ENCODE measurements at places on chromosomes 12 and 14. TPM values are rescaled to one million over a fixed set of nuclear protein-coding genes. Genes with fewer than 3 reads are reported as not detected.

DNA sequence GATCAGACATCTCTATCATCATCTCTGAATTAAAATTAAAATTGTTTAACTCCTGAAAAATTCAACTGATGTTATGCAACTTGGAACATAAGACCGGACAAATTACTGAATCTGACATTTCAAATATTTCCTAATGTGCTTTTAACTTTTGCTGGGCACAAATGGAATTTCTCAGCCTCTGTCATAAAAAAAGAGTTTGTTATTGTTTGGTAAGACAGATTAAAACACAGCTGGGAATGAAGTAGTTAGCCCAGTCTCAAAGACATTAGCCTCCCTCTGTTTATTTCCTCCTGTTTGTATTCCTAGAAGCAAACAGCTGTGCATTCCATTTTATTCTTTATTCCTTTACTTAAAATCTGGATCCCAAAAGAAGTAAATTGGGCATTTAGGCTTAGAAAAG, 29.4 kb downstream of the PLEKHA5 start:
- DNase-seq = no peak

The GARIN6 gene
- total RNA-seq = not detected

The TEX52 gene
- total RNA-seq = not detected

DNA sequence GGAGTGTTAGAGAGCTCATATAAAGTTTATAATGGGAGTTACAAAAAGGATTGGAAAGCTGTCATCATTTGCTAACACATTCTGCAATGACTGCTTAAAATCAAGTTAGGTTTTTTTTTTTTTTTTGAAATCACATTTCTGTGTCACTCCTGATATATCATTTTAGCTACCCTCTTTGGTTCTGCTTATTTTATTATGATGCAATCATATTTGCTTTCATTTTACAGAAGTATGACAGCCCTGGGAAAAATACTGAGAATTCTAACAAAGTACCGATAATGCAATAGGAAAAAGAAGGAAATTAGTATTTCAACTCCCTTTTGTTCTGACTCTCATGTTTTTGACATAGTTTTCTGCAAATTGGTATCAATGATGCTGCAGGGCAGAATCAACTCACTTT, 71.6 kb upstream of the MDGA2 start:
- no peak for DNase-seq

DNA sequence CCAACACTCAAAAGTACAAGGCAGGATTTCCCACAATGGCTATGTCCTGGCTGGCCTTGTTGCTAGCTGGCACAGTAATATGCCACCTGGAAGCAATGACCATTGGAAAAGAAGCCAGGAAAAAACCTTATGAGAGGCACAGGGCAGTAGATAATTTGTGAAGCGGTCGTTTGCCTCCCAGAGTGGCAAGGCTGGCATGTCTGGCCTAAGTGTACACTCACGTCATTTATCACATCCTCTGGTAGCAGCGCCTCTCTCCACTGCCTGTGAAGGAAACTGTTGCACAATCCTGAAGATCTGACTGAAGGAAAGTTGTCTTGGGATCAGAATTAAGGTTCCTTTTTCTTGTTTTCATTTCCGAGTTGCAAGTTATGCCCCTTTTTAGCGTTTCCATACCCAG, 408.5 kb downstream of the ZFP36L1 start:
- peak; percentile 40 for DNase-seq

- no peak for DNase-seq
Observed at GRCh38 chr12:27002141-27002540, 12.0 kb downstream of the TM7SF3 start.

The SLC22A17 gene
- 9.7 TPM for total RNA-seq

The SPTB gene
- 82.2 TPM for total RNA-seq

DNA sequence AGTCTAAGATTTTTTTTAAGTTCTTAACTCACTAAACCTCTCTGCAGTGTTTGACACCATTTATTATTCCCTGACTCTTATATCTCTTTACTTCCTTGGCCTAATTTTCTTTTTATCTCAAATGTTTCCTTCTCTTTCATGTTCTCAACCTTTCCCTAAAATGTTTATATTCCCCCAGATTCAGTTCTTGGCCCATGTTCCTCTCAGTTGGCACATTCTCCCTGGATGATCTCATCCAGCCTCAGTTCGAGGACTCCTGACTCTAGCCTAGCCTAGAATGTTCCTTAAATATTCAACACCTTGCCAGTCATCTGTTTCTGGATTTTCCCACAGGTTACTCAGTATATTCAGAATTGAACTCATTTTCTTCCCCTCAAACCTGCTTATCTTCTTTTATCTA, 81.3 kb downstream of the SCN8A start:
- DNase-seq = no peak

- DNase-seq = no peak
Observed at GRCh38 chr12:7210642-7211151, 21.2 kb downstream of the PEX5 start.

The IGF1 gene
- total RNA-seq = 5.8 TPM

DNA sequence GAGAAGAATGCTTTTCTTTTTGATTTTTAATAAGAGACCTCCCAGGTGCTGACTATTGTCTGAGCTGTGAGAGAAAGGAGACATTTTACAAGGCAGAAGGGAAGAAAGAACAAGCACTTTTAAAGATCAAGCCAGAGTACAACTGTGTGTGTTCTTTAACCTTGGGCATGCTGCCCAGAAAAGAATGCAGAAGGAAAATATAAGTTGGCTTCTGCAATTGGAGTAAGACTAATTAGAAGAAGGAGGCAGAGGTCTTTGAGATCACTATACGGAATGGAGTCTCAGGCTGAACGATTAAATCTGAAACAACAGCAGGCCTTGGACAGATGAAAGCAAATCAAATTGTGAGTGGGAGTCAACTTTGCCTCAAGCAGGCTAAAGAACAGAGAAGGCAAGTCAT, 230.5 kb downstream of the ATP23 start:
- DNase-seq = no peak

The TAS2R10 gene
- total RNA-seq = not detected

- DNase-seq = peak; percentile 10
Observed at GRCh38 chr14:104866451-104867370, 1.6 kb downstream of the CEP170B start.

The AVPR1A gene
- 1.3 TPM for total RNA-seq

DNA sequence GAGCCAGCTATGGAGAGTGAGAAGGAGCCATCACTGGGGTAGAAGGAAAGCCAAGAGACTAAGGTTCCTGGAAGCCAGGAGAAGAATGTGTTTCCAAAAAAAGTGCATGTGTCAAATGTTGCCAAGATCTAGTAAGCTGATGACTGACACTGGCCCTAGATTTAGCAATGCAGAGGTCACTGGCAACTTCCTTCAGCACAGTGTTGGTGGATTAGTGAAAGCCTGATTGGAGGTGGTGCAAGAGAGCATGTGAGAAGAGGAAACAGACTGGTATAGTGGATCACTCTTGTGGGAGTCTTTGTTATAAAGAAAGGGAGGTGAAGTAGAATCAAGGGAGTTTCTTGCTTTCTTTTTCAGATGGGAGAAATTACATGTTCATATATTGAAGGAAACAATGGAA, 34.1 kb upstream of the CHGA start:
- DNase-seq = no peak

- peak; percentile 48 for DNase-seq
Observed at GRCh38 chr14:22502007-22502406, 87.0 kb downstream of the DAD1 start.

GRCh38 chr14:99725774-99726537, 41.9 kb downstream of the CYP46A1 start:
- DNase-seq = no peak

The NEMP1 gene
- total RNA-seq = 3.3 TPM

GRCh38 chr12:107163413-107163812, 70.1 kb upstream of the CRY1 start:
- DNase-seq = no peak

DNA sequence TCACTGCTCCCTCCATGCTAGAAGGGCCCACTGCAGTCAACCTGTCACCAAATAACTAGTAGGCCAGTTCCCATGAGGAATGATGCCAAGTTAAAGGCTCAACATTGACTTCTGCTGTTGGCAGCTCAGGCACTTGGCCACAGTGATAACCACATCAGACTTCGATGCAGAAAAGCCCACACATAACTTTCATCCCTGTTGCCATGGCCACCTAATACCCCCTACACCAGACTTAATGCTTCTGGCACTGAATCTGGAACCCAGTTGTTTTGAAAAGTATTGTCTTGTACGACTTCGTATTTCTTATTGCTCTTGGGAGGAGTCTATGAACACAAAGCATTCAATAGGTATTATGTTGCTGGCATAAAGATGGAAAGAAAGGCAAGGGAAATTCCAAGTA, 44.3 kb upstream of the HELB start:
- no peak for DNase-seq

The OAS1 gene
- 4.8 TPM for total RNA-seq

The NKX2-1 gene
- not detected for total RNA-seq

The ST8SIA1 gene
- total RNA-seq = 2.1 TPM

The BCL2L14 gene
- total RNA-seq = not detected

DNA sequence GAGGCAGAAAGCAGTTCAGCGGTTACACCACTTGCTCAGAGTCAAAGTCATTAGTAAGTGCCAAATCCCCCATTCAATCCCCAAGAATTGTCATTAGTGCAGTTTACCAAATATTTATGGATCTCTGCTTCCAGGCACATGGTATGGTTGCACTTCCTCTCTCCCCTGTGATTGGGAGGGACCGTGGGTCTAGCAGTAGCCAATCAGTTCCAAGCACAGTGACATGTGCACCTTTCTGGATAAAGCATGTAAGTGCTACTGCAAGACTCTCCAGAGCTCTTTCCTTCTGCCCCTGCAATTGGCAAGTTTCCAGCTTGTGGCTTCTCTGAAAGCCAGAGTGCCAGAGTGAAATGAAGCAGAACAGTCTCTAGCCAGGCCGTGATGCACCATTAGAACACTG, 85.3 kb upstream of the FLRT2 start:
- no peak for DNase-seq

- no peak for DNase-seq
Observed at GRCh38 chr14:43539210-43539609, 967.9 kb downstream of the FSCB start.

DNA sequence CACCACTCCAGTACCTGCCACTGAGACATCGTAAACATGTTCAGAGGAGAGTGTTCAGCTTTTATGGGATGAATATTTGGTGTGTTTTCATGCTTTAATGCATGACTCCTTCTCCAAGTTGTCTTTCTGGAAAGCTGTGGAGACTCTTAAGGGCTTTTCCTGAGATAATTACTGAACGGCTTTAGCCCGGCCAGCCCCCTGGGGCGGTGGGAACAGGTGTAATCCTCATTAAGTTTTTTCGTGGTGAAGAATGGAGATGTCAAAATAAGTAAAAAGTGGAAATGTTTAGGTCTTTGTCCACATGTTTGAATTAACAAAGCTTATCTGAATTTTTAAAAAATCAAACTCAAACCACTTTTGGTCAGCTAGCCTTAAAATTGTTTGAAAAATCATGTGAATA, 1.5 kb downstream of the SYNE2 start:
- DNase-seq = no peak

GRCh38 chr12:131950182-131950913, 606 bp downstream of the EP400 start:
- DNase-seq = peak; percentile 31

The TAS2R50 gene
- total RNA-seq = 0.47 TPM

The LALBA gene
- not detected for total RNA-seq

DNA sequence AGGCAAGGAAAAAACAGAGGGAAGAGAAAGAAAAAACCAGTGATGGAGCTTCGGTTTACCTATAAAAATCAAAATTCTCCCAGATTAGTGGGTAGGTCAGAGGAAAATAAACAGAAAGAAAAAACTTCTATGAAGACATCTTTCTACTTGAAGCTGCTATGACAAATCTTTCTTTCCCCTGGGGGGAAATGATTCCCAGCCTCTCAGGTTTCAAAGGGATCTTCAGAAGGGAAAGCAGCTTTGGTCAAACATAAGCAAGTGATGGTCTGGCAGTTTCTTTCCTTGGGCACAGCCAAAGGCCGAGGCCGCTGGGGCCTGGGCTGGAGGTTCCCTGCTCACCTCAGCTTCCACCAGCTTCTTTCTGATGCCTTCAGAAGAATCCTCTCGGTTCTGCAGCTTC, 104.5 kb downstream of the PRKAB1 start:
- DNase-seq = no peak

GRCh38 chr12:13183620-13184019, 12.9 kb upstream of the EMP1 start:
- DNase-seq = no peak

DNA sequence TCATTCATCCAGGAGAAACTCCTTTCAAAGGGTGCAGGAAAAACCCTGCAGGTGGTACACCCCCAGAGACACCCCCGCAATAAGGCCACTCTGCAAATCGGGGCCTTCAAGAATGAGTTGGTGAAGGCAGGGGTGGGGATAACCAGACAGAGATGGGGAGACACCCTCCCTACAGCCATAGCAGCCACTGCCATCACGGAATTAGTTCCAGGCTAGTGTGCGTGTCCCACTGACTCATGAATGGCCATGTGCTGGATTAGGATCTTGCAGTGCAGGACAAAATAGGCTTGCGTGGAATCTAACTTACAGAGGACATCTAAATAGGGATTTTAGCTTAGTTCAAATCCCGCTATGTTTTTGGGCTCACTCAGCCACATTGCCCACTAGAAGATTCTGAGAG, 37.8 kb downstream of the SPRING1 start:
- no peak for DNase-seq

DNA sequence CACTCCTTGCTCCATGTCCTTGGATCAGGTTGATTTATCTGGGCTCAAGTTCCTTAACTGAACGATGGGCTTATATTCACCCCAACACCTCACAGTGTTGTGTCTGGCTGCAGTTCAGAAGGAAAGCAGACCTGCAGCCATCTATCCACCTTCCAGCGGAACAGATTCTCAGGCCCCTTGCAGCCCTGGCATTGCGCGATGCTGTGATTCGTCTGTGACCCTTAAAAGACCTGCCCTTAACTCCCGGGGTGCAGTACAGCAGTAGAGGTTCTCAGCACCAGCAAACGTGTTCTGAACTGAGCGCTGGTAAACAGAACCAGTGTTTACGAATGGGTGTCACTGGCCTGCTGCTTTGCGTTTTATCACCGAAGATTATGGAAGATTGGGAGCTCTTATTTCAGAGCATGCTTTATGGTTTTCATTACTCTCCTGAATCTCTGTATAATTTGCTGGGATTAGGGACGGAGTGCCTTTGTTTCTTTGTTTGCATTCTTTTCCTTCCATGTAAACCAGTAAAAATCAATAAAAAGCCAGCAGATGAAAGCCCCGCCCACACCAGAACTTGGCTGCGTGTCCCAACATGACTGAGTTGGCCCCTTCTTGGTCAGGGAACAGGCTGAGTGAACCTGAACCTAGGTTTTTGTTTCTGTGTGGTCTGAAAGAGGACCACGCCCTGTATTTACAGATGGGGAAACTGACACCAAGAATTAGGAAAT, 286.7 kb upstream of the CRY1 start:
- no peak for DNase-seq

The MUCL1 gene
- total RNA-seq = not detected

The TSPAN19 gene
- 0.33 TPM for total RNA-seq

The HCAR3 gene
- not detected for total RNA-seq

The HOXC4 gene
- total RNA-seq = not detected

DNA sequence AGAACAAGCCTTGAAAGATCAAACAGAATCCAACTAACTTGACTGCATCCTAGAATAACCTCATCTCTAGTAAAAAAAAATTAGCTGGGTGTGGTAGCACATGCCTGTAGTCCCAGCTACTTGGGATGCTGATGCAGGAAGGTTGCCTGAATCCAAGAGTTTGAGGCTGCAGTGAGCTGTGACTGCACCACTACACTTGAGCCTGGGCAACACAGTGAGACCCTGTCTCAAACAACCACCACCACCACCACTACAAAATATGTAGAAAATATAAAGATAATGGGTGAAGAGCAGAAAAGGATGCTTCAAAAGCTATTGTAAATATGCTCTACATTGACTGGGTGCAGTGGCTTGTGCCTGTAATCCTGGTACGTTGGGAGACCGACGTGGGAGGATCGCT, 27.3 kb downstream of the SUPT16H start:
- DNase-seq = no peak

- no peak for DNase-seq
Observed at GRCh38 chr12:48030173-48030650, 25.9 kb upstream of the COL2A1 start.
